Sigmoid colon (tissue), 7 donors: ENCODE measurements at places on chromosomes 7 and 10. TPM values are rescaled to one million over a fixed set of nuclear protein-coding genes. Genes with fewer than 3 reads are reported as not detected.

PDZD7 gene
- 1.1 TPM for total RNA-seq

GRM8 gene
- 0.27 TPM for total RNA-seq

DNA sequence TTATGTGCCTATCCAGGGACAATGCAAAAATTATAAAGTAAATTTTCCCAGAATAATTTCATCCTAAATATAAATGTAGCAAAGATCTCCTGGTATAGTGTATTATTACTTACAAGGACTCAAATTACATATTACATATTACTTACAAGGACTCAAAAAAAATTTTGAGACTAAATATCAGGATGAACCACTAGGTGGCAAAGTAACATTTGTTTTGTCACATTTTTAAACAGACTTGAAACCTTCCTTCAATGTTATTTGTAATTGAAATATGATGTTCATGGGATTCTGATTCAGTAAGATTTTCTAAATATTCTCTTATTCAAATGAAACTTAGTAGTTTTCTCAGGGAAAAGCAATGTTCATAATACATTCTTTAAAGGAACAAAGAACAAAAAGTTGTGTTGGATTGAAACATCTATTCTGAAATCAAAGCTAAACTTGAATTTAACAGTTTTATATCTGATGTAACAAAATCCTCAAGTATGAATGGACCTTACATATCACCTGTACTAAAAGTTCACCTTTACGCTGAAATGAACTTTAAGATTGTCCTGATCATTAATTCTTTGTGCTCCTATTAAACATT, 74.3 kb upstream of the GNAI1 start:
- no peak for DNase-seq

ATG9B gene
- not detected for total RNA-seq

DNA sequence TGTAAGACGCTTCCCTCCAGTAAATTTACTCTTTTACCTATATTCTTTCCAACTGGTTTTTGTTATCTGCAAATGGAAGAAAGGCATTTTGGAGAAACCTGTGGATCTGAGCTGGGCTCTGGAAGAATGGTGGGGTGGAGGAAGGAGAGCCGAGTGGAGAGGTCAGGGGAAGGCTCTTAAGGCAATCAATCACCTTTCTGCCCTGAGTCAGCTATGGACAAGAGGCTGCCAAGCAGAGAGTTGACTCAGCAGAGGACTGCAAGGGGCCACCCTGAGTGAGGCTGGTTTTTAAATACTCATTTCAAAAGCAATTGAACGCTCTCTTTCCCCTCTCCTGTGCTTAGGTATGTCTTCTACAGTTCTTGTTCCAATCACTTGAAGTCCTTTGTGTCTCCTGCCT, 81.8 kb downstream of the SPAG6 start:
- DNase-seq = no peak

GRCh38 chr10:121860810-121861209, 67.0 kb downstream of the ATE1 start:
- no peak for DNase-seq
